Central memory CD4-positive, alpha-beta T cell (primary cell): ENCODE measurements at places on chromosomes 1 and 21.

DNA sequence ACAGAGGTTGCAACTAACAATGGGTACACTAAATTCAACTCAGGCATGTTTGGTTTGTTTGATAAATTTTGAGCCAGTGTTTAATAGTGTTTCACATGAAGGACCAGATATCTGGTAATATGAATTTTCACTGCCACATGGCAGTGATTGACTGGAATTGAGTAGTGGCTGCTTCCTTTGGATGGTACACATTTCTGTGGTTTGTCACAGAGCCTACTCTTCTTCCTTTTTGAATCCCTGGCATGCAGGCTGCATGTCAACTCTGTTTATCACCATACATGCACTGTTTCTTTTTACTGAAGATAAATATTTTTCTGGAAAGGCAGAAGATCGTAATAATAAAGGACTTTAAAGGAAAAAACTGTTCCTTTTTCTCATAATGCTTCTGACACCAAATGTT, 35.5 kb downstream of the SDCCAG8 start:
- no peak for DNase-seq

DNA sequence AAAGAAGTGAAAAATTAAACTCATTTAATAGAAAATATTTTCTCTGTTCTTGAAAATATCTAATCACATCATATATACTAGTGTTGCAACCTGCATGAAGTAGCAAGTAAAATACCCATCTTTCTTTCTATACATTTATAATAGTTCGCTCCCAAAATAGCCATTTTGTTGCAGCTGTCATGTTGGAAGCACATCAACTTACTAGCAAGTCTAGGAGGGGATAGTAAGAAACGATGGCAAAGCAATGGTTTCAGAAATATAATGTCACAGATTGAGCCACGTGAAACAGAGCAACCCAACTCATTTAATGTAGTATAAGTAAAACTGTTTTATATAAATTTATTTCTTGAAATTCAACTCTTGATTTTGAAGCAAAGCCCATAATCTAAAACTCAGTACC, 521.8 kb downstream of the LRRIQ3 start:
- DNase-seq = no peak

DNA sequence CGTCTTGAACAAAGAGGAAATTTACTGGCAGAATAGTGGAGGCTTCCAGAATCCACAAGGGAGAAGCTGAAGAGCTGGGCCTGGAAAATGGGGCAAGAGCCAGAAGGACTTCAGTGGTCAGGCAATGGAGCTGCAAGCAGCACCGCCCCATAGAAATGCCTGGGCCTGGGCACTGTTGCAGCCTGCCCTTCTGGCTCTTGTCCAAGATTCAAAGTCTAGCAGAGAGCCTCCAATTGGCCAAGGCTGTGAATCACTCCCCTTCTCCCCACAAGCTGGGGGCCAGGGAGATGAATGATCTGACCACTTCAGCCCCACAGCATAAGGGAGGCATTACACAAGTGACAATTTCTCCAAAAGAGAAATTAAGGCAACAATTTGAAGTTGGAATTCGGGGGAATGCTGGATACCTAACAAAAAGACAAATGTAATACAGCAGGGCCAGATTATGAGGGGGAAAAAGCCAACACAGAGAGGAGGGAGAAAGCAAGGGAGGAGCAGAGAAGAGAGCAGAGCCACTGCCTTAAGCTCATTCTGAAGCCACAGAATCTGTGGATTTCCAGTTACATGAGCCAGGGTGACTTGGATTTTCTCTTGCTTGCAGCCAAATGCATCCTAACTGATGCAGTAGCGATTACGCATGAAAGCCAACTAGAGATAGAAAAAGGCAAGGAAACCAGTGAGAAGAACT, 80.3 kb downstream of the LRIG2 start:
- DNase-seq = no peak

GRCh38 chr1:166999075-166999474, 10.0 kb downstream of the MAEL start:
- DNase-seq = no peak

DNA sequence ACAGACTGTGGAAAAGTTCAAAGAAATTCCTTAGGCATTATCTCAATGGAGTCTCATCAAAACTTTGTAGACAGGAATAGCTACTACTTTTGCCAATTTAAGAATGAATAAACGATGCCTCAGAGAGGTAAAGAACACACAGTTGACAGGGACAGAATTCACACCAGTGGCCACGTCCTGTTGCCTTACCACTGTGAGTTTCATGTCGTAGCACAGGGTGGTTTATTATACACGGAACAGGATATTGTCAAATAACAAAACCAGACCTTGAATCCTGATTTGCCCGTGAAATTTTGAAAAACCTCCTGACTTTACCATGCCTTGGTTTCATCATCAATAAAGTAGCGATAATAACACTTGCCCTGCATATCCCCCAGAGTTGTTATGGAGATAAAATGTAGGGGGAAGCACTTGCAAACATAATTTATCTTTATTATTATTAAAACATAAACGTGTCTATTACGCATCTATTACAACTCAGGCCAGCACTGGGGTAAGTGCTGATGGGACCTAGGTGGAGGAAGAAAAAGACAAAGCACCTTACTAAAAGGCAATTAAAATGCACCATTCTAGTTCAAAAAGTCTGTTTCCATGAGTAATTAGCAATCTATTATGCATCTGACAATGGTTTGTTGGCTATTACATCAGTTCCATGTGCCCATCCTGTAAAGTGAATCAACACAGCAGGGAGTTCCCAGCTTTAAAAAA, 408.1 kb upstream of the RUNX1 start:
- DNase-seq = no peak

DNA sequence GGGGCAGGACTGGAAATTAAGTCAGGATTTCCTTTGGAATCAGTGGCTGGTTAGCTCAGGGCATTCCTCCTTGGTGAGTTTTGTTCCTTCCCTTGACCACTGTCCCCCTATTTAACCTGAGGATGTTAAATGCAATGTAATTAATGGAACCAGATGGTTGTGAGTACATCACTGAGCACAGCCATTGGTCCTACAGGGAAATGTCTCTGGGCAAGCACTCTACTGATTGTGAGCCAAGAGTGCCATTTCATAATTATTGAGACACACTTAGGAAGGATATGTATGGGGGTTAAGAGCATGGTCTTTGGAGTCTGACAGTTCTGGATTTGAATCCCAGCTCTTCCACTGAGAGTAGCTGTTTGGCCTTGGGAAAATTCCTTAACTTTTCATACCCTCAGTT, 74.4 kb downstream of the SPAG17 start:
- DNase-seq = no peak

DNA sequence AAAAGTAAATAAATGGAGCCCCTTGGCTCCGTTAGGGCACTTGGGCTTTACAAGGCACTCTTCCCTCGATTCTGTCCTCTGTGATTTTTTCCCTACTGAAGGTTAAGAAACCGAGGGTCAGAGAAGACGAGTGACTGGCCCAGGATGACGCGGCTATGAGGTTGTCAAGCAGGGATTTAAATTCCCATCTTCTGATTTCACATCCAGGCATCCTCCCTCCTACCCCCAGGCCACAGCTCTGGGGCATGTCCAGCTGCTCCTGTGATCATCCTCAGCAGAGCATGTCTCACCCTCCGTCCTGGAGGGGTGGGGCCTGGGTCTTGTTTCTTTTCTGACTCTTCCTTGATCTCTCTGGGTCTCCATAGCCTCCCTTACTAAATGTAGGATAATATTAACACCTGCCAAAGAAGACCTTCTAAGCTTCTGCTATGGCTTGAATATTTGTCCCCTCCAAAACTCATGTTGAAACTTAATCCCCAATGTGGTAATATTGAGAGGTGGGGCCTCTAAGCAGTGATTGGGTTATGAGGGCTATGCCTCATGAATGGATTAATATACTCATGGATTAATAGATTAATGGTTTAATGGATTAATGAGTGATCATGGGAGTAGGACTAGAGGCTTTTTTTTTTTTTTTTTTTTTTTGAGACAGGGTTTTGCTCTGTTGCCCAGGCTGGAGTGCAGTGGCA, 4.6 kb downstream of the CRYBG2 start:
- DNase-seq = no peak

DNA sequence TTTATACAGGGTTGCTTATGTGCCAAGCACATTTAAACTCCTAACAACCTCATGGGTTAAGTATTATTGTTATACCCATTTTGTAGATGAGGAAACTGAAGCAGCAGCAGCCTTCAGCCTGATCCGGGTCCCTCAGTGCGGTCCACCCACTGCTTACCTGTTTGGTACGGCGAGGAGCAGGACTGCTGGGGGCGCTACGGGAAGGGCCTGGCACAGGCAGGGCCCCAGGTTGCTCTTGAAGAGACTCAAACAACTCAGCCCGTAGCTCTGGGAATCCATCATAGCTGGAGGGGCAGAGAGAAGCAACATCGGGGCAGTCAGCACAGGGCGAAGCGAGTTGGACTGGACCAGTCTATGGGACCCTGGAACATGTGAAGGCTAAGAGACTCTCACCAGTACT, 9.2 kb downstream of the DENND4B start:
- DNase-seq = no peak

DNA sequence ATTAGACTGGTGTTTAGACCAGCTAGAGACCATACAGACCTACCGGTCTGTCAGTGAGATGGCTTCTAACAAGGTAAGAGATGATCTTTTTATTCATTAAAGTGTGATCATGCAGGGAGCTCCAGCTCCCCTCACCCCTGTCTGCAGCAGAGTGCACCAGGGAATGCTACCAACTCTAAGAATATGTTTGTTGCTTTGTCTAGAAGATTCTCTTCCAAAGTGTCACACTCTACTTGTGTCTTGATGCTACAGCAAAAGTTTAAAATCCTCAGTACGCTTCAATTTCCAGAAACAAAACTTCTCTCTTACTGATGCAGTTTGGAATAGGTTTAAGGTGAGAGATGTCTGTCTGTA, 201.4 kb upstream of the SGIP1 start:
- DNase-seq = no peak
